Colonic mucosa (tissue), 4 donors: ENCODE measurements at places on chromosomes 7 and 10. TPM values are rescaled to one million over a fixed set of nuclear protein-coding genes. Genes with fewer than 3 reads are reported as not detected.

- DNase-seq, result no peak
- no peak overlapping the region for H3K27ac ChIP-seq
- H3K36me3 ChIP-seq, result no peaks in the 10 kb centered on the region
These were observed 223.8 kb upstream of the KLF6 start for GRCh38 chr10:4008676-4009382.

- no peak overlapping the region for H3K27ac ChIP-seq
- no peak overlapping the region for H3K4me3 ChIP-seq
- no peak for DNase-seq
- H3K36me3 ChIP-seq, result no peaks in the 10 kb centered on the region
These were observed 18.3 kb upstream of the EFCAB10 start for GRCh38 chr7:105599551-105599950.

TMEM229A gene
- not detected for total RNA-seq

DNA sequence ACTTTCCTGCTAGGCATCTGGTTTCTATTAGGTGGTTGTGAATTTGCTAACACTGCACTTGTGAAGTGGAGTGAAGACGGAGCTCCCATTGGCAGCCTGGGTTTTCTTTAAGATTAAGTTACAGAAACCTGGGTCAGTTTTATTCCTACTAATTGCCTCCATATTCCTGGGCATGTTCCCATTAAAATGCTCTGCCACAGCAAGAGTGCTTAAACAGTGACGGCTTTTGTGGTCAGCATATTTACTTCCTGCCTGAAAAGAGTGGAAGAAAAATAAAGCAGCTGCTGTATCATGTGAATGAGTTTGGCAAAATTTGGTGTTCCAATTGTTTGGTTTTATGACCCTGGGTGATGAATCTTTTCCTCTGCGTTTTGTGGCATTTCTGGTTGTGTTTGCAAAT is 96.9 kb upstream of the PLXDC2 start:
- DNase-seq, result no peak
- no peaks in the 10 kb centered on the region for H3K36me3 ChIP-seq
- H3K27me3 ChIP-seq, result no peaks in the 10 kb centered on the region
- H3K4me3 ChIP-seq, result no peak overlapping the region

IL2RA gene
- total RNA-seq, result 1.7 TPM

DNA sequence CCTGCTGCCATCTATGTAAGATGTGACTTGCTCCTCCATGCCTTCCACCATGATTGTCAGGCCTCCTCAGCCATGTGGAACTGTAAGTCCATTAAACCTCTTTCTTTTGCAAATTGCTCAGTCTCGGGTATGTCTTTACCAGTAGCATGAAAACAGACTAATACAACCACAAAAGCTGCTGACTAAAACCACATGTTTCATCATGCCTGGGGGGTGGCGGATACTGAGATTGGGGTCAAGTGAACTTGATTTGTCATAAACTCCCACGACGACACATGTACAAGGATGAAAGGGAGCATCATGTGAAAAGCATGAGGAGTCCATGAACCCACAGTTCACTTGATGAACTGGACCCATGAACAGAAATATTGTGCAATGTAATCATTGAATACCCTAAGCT is 134.9 kb upstream of the ANK3 start:
- no peaks in the 10 kb centered on the region for H3K36me3 ChIP-seq
- no peaks in the 10 kb centered on the region for H3K27me3 ChIP-seq
- H3K4me1 ChIP-seq, result no peaks in the 10 kb centered on the region
- H3K4me3 ChIP-seq, result no peak overlapping the region
- no peak overlapping the region for H3K27ac ChIP-seq

- H3K27me3 ChIP-seq, result no peaks in the 10 kb centered on the region
- DNase-seq, result no peak
- H3K36me3 ChIP-seq, result no peaks in the 10 kb centered on the region
- H3K4me3 ChIP-seq, result no peak overlapping the region
These were observed 250.2 kb upstream of the PTER start for GRCh38 chr10:16186564-16186963.

DNA sequence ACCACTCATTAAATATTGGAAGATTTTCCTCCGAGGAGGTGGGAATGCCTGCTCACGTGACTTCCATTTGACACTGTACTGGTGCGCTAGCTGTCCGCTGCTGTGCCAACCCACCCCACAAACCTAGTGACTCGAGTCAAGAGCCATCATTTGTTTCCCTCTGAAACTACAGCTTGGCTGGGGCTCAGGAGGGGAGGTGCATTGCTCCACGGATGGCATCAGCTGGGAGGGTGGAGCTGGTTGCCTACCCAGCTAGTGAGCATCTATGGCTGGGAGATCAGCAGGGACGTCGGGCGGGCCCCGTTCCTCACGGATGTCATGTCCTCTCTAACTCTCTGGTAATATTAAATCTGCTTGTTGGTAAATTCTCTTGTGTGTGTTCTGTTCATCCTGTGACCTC is 9.5 kb upstream of the FOXL3 start:
- H3K36me3 ChIP-seq, result no peaks in the 10 kb centered on the region
- H3K27me3 ChIP-seq, result no peaks in the 10 kb centered on the region
- no peak overlapping the region for H3K27ac ChIP-seq
- DNase-seq, result no peak
- H3K4me1 ChIP-seq, result no peaks in the 10 kb centered on the region

SAP25 gene
- total RNA-seq, result 5.5 TPM

- no peak overlapping the region for H3K27ac ChIP-seq
- H3K36me3 ChIP-seq, result no peaks in the 10 kb centered on the region
- no peaks in the 10 kb centered on the region for H3K4me1 ChIP-seq
- no peak for DNase-seq
- no peaks in the 10 kb centered on the region for H3K27me3 ChIP-seq
These were observed 4.8 kb upstream of the CUX1 start for GRCh38 chr7:101812595-101812994.

- no peaks in the 10 kb centered on the region for H3K36me3 ChIP-seq
- no peak overlapping the region for H3K27ac ChIP-seq
- DNase-seq, result no peak
- H3K27me3 ChIP-seq, result no peaks in the 10 kb centered on the region
These were observed 166.9 kb downstream of the RNF216 start for GRCh38 chr7:5614600-5614999.
